ENCODE measurements at places on chromosomes 2 and 18.

GRCh38 chr18:73381699-73382036 is 513.9 kb upstream of the NETO1 start:
- no peak for DNase-seq

- no peak for DNase-seq
These were observed 29.1 kb downstream of the CPO start for GRCh38 chr2:206968134-206969086.

DNA sequence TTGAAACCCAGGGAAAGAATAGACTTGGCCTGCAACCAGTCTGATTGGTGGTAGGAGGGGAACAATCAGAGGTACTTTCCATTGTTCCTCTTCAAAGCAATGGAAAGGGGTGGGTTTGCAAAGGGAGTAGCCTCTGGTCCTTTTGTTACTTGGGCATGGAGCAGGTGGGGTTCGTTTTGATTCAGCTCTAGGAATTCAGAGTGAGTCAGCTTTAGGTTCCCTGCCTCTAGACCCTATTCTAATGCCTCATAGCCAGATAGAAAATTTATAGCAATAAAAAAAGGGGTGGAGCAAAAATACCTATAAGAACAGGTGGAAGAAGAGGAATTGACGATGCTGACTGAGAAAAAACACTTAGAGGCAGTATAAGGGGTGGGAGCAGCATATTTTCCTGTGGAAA is 636.4 kb downstream of the PLCL1 start:
- DNase-seq = no peak

- no peak for DNase-seq
These were observed 96.4 kb upstream of the FOSL2 start for GRCh38 chr2:28296243-28296642.

DNA sequence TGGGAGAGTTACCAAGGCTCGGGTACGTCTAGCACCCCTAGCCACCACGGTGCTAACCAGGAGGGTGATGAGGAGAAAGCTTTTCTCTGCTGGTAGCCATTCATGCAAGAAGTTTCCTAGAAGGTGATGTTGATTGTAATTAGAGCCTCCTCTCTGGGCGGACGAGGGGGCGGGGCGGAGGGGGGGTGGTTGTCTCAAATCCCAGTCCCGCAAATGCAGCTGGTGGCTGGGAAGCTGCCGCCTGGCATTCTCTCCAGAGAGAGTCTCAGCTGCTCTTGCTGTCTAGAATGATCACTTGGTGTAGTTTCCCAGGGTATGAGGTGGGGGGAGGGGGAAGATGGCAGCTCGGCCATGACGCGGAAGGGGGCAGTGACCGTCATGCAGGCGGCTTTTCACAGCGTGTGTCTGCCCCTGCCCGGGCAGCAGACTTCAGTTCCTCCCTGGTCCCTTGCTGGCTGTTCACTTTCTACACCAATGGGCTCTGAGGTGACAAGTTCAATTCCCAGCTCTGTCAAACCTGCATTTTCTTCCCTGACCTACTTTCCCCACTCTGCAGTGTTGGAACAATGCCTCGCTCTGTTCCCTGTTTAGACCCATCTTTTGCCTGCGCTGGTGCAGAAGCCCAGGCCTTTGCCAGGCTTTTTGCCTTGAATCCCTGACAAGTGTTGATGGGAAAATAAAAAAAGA is 61.5 kb upstream of the KLF7 start:
- DNase-seq = peak; percentile 15

GRCh38 chr2:25473758-25474340 is 132.1 kb upstream of the DNMT3A start:
- peak; percentile 95 for DNase-seq

GRCh38 chr2:224429441-224429810 is 27.5 kb upstream of the FAM124B start:
- DNase-seq = no peak

DNA sequence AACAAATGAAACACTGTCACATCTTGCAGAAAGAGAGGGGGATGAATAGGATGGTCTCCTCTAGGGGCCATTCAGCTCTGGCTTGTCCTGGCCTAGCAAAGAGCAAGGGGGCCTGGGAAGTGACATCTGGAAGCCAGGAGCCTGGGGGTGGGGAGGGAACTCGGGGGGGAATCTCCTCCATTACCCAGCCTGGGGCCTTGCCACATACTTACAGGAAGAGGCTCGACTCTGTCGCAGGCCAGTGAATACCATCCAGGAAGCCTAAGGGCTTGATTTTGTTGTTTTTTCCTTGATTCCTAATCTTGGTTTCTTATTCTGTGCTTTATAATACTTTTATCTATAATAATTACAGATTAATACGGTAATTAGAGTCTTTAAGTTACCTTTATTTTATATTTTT is 797.5 kb upstream of the ID2 start:
- peak; percentile 38 for DNase-seq

GRCh38 chr18:2531751-2532150 is 39.6 kb downstream of the METTL4 start:
- no peak for DNase-seq

GRCh38 chr18:8960740-8961657 is 141.5 kb upstream of the NDUFV2 start:
- no peak for DNase-seq

GRCh38 chr18:76212960-76213359 is 282.1 kb downstream of the ZNF516 start:
- no peak for DNase-seq

DNA sequence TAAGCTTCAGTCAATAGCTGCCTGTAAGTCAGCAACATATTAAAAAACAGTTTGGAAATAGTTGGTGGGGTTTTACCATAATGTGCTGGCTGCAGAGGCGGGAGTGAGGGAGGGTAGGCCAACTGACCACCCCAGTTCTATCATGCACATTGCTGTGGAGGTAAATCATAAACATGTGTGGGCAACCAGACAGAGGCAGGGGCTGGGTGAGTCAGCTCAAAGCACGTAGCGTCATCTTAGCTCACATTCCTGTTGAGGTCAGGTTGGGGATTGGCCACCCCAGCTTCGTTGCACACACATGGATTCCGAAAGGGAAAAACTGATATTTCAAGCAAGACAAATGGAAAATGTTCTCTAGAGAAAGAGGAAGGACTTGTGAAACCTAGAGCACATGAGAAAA is 19.5 kb downstream of the GPR45 start:
- DNase-seq = no peak

- no peak for DNase-seq
These were observed 91.6 kb downstream of the TTC32 start for GRCh38 chr2:19810148-19810547.

GRCh38 chr2:128644156-128644555 is 325.5 kb upstream of the HS6ST1 start:
- DNase-seq = no peak

- DNase-seq = no peak
These were observed 340.4 kb downstream of the NRXN1 start for GRCh38 chr2:50691513-50691912.

DNA sequence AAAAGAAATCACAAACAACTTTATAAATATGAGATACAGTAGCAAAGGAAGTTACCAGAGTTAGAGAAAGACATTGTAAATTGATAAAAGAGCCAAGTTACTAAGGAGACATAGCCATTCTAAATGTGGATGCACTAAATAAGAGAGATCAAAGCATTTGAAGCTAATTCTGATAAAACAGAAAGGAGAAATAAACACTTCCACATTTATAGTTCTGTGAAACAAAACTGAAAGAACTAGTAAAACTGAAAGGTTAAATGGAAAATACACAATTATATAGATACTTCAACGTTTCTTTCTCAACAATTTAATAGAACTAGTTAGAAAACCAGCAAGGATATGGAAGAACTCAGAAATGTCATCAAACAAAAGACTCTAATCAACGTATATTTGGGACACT is 309.0 kb upstream of the CDH2 start:
- no peak for DNase-seq

- DNase-seq = no peak
These were observed 3.7 kb downstream of the DLX1 start for GRCh38 chr2:172089005-172089504.

DNA sequence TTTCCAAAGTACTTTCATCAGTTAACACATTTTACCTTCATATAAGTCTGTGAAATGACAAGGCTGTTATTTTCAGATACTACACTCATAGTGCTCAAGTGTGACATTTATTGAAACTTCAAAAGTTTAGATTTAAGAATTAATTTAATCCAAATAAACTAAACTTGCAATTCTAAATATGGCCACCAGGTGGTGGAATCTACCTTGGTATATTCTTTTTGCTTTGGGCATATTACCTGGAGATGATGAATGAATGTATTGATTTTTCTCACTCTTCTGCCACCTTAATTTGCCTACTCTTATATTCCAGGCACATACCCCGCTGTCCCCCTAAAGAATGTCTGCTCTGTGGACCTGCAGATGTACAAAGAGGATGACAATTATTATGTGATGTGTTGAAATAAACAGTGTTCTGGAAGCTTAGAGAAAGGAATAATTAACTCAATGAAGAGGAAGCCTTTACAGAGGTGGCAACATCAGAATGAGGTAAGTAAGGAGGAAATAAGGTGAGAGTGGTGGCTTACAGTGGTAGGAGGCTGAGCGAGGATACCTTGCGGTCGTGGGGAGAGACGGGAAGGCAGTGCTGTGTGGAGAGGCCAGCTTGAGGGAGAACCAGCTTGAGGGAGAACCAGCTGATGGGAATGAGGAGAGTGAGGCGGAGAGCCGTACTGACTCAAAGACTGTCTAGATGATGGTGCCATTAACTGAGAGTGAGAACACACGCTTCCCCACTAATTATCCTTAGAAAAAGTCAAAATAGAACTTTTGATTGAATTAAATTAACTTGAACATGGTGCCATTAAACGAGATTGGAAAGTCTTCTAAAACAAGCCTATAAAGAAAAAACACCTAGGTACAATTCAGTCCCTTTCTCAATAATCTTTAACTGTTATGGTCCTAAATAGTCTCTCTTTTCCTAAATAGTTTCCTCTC is 179.5 kb downstream of the CELF4 start:
- DNase-seq = no peak

DNA sequence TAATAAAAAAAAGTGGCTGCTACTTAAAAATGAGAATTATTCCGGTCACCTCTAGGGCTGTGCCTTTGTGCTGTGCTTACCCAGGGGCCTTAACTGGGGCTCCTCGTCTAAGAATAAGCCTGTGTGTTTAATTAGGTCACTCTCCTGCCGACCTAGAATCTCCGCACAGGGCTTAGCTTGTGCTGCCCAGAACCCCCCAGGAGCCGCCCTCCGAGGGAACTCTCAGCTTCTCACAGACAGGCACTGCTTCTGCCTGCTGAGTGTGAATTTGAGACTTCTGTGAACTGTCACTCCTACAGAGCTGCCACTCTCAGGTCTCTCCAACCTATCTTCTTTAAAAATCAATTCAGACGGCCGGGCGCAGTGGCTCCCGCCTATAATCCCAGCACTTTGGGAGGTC is 11.9 kb upstream of the NT5DC4 start:
- DNase-seq = no peak

GRCh38 chr2:128279009-128279408 is 39.7 kb downstream of the HS6ST1 start:
- DNase-seq = peak; percentile 1

- DNase-seq = no peak
These were observed 499.9 kb upstream of the SPHKAP start for GRCh38 chr2:228681426-228681825.

- no peak for DNase-seq
These were observed 93.4 kb downstream of the DOCK10 start for GRCh38 chr2:224948859-224949258.

DNA sequence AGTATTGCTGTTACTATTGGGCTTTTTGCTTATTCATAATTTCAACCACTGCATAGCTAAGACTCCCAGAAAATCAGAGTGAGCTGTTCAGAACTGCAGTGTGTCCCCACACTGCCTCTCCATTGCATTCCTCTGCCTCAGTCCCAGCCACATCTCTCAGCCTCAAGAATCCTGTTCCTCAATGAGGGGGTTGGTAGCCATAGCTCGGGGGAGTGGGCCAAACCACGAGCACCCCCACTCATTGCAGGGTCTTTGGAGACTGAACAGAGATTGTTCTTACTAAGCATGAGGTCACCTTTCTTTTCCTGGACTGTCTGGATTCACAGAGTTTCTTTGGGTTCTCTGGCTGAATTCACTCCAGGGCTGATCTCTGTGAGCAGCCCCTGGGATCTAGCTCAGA is 161.1 kb downstream of the GFPT1 start:
- DNase-seq = no peak

- no peak for DNase-seq
These were observed 42.4 kb downstream of the SLC14A2 start for GRCh38 chr18:45657357-45658335.

DNA sequence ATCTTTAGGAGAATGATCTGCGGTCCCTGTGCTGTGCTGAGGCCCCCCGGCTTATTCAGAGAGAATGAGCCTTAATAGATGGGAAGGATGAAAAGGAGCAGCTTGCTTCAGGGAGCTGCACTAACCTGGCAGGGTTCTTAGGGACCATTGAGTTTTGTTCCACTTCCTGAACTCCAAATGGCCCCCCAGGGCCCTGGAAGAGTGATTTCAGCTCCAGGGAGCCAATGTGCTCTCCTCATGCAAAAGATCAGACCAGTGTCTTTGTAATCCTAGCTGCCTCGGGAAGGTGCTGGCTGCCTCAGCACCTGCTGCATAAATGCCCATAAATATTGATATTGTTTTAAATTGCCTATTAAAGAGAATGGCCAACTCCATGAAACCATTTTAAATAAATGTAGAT is 210.2 kb downstream of the NCK2 start:
- DNase-seq = no peak
